ENCODE measurements at places on chromosomes 11 and 22. TPM values are rescaled to one million over a fixed set of nuclear protein-coding genes. Genes with fewer than 3 reads are reported as not detected.

The MCHR1 gene
- not detected for total RNA-seq

The MACROD1 gene
- 13.6 TPM for total RNA-seq

The C11orf58 gene
- total RNA-seq: 181 TPM

The KRTAP5-8 gene
- not detected for total RNA-seq
